ENCODE measurements at places on chromosomes 3 and 15.

DNA sequence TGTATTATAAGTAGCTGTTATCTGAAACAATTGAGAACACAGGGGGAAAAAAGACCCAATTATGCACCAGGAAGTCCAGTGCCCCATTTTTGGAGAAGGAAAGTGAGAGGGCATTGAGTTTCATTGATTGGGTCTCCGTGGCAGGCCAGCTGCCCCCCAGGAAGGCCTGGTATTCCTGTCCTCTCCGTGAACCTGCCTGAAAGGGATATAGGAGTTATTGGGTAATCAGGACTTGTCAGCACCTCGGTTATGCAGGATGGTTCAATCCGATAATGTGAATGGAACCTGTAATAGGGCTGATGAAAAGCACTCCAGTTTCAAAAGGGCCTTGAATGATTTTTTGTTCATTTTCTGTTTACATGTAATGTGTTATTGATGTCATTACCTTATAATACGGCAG is 122.0 kb upstream of the RARB start:
- no peak for DNase-seq

DNA sequence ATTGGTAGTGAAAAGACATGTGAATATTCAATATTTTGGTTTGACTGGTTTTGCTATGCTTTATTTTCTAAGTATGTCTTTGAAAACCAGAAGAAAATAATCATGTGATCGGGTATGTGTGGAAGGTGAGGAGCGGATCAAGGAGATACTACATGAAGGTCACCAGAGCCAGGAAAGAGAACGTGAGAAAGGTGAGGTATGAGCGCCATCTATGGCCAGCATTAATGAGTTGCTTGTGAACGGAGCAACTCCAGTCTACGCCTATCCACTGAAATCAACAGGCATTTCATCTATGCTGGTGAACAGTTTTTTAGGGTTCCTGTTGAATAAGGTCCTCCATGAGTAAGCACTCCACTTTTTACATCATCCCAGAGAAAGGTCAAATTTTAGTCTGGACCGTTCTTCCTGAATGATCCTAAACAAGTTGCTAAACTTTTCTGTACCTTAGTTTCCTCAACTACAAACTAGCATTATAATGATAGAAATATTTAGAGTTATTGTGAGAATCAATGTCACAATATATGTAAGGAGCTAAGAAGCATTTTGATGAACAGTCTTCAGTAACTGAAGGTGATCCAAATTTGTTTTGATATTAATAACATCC is 1435.2 kb upstream of the CADM2 start:
- DNase-seq: peak; percentile 38

GRCh38 chr3:105527535-105527934 is 160.8 kb downstream of the ALCAM start:
- no peak for DNase-seq

DNA sequence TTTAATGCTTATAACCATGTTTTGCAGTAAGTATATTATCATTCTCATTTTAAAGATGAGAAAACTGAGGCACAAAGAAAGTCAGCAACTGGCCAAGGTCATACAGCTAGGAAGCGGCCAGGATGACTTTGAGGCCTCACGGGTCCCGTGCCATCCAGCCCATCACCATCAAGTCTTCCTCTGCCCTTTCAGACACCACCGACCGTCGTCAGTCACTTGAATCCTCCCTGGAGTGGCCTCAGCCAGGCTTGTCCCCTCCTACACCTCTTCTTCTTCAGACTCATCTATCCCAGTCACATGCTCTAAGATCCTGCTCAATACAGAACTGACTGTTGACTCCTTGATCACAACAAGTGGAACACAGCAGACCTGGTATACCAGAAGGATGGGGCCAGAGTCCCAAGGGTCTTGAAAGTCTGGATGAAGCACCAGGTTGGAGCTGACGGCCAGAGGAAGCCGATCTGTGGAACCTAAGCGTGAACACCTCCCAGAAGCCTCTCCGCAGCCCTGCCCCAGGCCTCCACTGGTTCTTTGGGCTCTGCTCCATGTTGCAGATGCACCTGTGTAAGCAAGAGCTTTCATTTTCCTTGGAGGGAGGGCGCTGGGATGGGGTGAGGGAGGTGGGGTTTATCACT is 22.1 kb downstream of the ITGA11 start:
- DNase-seq: no peak

GRCh38 chr3:168272343-168272985 is 176.7 kb upstream of the GOLIM4 start:
- DNase-seq: no peak

DNA sequence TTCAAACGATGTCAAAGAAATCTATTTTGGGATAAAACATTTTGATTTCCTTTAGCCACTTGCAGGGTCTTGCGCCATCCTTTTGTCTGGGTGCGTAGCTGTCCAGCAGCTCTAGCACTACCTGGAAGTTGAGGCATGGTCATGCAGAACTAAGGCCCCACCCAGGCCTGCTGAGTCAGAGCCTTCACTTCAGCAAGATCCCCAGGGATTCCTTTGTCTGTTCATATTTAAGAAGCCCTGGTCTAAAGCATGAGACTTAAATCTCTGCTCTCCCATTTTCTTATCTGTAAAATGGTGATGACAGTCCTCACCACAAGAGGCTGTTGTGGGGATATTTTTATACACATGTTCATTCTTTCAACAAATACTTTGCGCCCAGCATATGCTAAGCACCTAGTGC is 99.0 kb upstream of the CTDSPL start:
- DNase-seq: no peak
